ENCODE measurements at places on chromosomes 5 and 9.

DNA sequence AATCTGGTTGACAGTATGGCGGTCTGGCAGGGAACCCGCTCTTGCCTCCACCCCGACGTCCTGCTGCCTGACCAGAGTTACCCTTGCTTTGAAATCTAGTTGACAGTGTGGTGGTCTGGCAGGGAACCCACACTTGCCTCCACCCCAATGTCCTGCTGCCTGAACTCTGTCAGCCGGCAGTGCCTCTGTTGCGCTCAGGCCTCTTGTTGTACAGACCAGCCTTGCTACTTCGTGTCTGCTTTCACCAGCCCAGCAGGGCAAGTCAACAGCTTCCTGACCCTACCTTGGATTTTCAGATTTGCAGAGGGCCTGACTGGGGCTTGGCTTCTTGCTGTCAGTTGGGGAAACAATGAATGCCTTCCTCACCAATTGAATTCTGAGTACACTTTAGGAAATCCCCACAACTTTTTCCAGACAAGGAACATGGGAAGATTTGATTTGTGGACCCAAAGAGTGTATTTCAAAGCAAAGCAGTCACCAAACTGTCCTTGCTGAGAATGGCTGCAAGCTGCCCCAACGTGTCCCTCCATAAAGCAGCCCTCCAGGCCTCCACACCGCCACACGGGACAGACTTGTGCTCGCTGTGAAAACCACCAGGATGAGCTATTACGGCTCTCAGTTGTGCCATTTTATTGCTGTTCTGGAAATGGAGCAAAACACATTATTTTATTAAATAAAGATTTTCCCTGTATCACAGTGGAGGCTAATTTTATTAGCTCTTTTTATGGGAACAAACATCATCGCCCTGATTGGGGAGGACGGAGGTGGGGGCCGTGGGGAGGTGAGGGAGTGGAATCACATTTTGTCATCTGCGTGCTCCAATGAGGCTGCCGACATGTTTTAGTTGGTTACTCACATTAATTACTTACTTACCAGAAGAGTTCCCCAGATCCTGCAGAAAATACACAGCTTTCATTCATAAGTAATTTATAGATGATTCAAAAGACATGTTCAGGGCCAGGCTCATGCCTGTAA lies 189.3 kb downstream of the AOPEP start:
- DNase-seq = no peak

DNA sequence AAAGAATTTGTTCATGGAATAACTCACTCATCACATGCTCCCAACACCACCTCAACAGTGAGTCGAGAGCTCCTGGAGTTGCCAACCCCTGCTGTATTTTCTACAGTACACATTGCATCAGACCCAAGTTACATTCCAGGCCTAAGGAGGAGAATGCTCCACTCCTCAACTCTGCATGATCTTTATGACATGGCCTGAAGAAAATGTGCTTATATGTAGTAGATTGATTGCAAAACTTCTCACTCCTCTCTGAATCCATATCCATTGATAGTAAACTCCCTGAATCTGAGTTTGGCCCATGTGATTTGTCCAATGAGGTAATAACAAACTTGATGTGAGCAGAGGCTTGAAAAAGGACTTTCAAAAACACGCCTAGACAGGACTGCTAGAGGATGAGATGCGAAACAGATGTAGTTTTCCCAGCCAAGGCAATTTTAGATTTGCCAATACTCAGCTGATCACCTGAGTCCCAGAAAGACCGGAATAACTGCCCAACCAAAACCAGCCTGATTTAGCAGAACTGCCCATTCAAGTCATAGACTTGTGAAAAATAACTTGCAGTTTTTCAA lies 29.0 kb upstream of the PAPPA start:
- no peak for DNase-seq

DNA sequence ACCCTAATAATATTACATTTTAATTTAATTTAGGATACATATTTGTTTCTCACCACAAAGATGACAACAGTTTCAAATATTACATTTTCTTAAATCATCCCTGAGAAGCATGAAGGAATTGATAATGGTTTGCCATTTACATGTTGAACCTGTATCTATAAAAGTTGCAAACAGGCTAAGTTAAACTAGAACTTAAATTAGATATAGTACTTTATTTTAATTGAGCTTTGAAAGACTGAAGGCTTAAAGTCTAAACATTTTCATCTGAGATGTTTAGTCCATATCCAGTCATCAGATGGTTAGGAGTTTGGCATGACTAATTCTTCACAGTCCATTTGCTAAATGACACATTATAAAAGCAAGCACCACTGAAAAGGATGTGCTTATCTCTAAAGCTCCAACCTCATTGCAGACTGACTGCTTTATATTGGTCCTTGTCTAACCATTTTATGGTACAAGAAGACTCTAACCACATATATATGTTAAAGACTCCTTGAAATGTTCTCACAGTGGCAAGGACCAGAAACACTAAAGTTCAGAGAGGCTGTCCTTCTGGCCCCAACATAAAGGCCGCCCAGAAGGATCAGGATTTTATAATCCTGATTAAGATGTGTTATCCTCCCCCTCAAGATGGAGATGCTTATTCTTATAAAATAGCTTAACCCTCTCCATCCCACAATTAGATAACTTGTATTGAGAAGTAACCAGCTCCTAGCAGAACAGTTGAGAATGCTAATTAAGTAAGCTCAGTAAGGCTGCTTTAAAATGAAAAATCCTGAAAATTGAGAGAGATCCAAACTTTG lies 25.8 kb downstream of the WNT8A start:
- no peak for DNase-seq

DNA sequence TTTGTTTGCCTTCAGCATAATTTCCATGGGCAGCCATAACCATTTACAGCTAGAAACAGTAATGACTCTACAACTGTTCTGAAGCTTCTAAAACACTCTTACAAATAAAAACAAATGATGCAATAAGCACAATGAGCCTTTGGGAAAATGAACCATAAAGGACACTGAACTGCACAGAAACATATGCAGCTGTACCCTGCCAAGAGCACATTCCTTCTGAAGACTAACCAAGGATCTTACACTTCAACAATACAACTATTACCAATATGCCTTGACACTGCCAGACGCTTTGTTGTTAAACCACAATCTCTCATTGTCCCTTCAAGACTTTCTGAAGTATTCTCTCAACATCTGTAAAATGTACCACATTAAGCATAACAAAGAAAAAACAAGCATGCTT lies 104.2 kb upstream of the HMHB1 start:
- no peak for DNase-seq

DNA sequence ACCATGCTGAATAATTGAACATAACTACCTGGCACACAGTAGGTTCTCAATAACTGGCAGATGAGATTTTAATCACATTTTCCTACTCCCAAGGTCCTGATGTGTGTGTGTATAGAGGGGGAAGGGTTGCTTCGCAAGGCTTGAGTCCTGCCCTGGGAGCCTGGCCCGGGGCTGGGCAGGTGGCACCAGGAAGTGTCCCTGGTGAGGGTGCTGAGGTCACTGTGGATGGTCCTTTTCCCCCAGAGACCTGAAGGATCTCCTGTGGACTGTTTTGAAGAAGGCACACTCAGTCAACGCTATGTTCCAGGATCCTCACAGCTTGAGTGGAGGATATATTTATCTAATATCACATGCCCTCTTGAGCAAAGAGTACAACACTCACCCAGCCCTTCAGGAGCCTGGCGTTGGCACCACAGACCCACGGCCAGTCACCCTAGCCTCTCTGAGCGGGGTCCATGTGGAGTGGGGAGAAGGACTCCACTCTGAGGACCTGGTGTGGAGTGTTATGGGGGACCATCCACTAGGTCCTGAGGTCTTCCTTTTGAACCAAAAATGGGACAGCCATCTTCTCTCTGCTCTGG lies 177.8 kb downstream of the GABBR2 start:
- DNase-seq = no peak

- no peak for DNase-seq
Observed at GRCh38 chr9:128370367-128370751, 815 bp upstream of the URM1 start.

DNA sequence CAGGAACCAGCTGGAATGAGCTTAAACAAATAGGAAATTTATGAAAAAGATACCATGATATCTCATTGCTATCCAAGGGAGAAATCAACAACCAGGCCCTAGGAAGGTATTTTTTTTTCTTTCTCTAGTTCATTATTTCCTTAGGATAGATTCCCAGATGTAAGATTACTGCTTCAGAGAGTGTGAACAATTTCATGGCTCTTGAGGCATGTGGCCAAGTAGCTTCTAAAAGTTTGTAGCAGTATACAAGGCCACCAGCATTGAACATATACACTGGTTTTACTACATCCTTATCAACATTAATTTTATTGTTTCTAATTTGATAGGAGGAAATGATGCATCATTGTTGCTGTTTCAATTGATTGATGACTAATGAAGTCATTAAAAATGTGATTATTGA lies 201.2 kb downstream of the SREK1 start:
- DNase-seq = no peak

DNA sequence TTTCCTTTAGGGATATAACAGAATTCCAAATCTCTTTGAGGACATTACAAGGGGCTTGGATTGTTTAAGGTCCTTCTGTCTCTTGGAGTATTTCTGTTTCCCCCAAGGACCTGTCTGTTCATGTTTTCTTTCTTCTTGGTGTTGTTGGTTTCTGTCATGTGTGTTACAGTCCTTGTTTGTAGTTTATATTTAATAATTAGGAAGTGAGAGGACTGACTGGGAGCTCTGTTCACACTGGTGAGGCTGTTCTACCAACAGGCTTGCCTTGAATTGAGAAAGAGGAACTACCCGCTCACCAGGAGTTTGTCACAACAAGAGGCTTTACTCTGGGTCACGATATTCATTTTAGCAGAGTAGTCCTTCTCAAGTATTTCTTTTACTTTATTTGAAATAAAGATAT lies 119.2 kb upstream of the SV2C start:
- DNase-seq = no peak

DNA sequence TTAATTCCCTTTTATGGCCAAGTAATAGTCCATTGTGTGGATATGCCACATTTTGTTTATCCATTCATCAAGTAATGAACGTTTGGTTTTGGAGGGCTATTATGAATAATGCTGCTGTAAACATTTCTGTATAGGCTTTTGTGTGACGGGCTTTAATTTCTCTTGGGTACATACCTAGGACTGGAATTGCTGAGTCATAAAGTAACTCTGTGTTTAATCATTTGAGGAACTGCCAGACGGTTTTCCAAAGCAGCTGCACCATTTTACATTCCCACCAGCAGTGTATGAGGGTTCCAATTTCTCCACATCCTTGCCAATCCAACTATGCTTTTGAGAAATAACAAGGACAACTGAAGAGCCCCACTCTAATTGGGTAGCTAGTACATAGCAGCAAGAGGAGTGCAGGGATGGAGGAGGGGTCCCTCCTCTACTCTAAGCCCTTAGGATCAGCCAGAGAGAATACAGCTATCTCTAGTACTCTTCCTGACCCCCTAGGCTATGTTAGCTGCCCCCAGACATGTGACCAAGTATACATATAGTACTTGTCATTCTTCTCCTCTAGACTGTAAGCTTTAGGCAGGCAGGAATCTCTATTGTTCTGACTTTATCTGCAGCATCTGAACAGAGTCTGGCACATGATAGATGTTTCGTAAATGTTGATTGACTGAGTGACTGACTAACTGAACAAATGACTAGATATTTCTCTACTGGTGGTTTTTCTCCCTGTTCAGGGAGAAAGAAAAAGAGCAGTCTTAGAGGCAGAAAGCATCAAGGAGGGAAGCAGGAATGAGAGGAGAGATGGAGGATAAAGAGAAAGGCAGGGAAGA lies 22.1 kb upstream of the MATR3 start:
- no peak for DNase-seq

DNA sequence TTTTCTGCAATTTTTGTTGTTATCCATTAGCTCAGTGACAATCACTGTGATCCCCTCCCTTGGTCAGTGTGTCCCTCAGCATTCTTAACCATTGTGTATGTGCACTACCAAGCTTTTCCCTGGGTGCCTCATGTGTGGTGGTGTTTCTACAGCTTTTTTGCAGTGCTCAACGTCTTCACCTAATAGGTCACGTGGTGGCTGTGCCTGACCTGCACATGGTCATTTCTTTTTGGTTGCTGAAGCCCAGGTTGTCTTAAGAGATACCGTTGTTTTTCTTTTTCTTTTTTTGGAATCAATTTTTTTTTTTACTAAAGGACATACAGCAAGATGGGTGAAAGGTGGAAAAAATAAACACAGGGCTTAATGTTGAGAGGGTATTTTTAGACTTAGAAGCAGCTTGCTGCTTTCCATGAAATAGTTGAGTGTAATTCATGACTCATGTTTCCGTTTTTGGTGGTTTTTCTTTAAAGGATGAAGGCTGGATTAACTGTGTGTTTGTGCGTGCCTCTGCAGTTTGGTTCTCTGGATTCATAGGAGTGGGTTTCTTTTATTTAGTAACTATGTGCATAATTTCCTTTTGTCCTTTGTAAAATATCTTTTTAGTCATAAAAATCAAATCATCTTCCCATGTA lies 22.2 kb downstream of the SH3GL2 start:
- no peak for DNase-seq

DNA sequence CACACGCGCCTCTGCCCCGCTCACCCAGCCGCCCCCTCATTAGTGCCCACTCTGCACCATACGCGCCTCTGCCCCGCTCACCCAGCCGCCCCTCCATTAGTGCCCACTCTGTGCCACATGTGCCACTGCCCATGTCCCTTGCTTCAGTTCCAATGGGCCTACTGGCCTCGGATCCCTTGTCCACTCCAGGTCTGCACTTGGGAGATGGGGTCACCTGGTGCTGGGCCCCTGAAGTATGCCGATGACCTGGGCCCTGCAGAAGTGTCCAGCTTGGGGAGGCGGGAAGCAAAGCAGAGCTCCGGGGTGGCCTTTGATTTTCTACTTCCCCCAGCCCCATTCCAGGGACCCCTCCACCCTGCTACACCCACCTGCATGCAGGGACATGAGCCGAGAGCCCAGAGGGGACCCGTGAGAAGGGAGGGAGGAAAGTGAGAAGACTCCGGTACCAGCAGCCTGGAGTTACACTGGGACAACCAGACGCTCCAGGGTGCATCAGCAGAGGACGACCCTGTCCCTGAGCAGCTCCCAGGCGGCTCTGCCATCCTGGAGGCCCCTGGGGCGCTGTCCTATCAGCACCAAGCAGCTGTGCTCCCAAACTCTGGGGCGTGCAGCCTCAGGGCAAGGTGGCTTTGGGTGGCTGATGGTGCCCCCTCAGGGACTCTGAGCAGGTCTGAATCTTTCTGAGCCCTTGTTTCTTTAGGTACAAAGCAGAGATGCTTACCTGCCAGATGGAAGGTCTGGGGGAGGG lies 140.8 kb downstream of the RXRA start:
- no peak for DNase-seq

DNA sequence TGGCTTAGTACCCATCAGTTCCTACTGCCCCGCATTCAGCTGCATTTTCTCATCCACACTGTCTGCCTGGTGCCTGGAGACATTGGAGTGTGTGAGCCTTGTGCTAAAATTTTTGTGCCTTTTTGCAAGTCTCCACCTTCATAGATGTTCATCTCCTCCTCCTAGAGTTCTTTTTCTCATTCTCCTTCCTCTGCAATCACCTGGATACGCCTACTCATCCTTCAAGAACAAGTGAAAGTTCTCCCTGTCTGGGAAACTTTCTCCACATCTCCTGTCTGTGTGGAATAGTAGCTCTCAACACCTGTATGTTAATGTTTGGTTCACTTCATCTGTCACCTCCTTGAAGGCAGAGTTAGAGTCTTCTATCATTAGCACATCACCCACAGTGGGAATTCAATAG lies 125.7 kb upstream of the FBXL17 start:
- DNase-seq = no peak

GRCh38 chr9:92257327-92257726 lies 36.2 kb downstream of the IARS1 start:
- no peak for DNase-seq

Measured in large intestine (tissue), 12 donors.